Thoracic aorta (tissue), 2 donors: ENCODE measurements at places on chromosomes 13 and 19. TPM values are rescaled to one million over a fixed set of nuclear protein-coding genes. Genes with fewer than 3 reads are reported as not detected.

The PTPRS gene
- 356 TPM for total RNA-seq

The PTPRH gene
- total RNA-seq = 0.14 TPM

- H3K27ac ChIP-seq = no peak overlapping the region
- no peaks in the 10 kb centered on the region for H3K36me3 ChIP-seq
- no peak for DNase-seq
- H3K4me3 ChIP-seq = no peak overlapping the region
- H3K27me3 ChIP-seq = no peaks in the 10 kb centered on the region
Measured at GRCh38 chr13:112785483-112785856, 95.6 kb downstream of the ATP11A start.

DNA sequence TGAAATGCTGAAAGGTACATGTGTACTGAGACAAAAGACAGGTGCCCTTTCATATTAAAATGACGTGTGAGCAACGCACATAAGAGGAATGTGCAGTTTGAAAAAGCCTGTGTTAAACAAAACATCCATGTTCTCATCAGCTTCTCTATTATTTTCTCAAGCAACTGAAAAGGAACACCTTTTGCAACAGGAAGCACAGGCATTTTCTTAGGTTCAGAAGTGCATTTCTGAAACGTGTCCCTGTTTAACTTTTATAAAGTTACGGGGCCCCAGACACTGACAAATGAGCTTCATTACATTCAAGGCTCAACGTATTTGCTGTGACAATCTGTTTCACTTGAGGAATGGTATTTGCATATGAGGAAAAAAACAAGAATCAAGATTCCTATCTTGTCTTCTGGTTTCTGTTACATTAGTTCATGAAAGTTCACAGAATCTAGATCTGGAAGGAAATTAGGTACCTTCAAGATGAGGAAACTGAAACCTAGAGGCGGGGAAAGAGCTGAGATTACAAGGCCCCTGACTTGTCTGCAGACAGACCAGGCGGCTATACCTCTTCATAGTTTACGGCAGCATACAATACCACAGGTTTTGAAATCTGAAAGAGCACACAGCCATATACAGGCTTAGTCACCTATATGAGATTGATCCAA is 431.7 kb downstream of the KLF12 start:
- DNase-seq = no peak
- no peaks in the 10 kb centered on the region for H3K36me3 ChIP-seq
- H3K27me3 ChIP-seq = no peaks in the 10 kb centered on the region

DNA sequence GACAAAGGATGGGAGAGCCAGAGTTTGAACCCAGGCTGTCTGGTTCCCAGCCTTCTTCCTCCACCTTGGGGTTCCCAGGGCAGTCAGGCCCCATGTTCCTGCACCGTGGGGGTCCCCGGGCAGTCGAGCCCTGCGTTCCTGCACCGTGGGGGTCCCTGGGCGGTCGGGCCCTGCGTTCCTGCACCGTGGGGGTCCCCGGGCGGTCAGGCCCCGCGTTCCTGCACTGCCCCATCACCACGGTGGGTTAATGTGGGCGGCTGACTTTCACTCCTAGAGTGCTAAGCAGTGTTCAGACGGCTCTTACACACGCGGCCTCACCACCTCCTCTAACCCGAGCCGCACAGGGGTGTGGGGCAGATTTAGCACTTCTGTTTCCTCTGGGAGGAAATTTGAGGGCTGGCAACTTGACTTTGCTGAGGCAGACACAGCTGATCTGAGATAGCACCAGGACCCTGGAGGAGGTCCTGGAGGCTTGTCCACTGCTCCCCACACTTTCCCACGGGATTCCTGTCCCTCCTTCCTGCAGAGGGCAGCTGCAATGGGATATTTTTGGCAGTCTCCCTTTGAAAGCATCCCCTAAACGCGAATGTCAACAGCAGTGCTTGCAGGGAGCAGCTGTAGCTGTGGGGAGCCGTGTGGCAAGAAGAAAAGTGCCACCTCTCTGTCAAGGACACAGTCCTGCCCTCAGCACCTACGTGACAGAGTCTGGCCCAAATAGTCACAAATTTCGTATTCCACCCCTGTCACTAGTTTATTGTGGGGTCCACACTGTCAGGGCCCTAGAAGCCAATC is 239.4 kb downstream of the TEX29 start:
- no peak overlapping the region for H3K27ac ChIP-seq
- no peaks in the 10 kb centered on the region for H3K27me3 ChIP-seq
- no peak overlapping the region for H3K4me3 ChIP-seq
- no peak for DNase-seq
- H3K4me1 ChIP-seq = no peaks in the 10 kb centered on the region

DNA sequence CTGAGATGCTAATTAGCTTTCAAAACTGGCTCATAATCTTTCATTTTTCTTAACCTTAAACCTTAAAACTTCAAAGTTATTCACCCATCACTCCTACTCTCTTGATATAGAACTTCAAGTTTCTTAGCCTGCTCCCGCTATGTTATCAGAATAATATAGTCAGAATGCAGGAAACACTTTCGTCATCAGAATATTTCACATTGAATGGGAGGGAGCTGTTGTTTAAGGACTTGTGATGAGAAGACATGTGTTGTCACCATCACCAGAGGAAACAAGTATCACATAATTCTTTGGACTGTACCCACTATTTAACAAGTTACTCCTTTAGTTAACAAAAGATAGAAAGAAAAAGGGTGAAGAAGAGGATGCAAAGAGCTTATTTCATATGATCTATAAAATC is 65.0 kb upstream of the FNDC3A start:
- H3K36me3 ChIP-seq = no peaks in the 10 kb centered on the region
- no peak overlapping the region for H3K4me3 ChIP-seq
- peaks cover 13% of the 10 kb centered on the region for H3K4me1 ChIP-seq
- no peak for DNase-seq

DNA sequence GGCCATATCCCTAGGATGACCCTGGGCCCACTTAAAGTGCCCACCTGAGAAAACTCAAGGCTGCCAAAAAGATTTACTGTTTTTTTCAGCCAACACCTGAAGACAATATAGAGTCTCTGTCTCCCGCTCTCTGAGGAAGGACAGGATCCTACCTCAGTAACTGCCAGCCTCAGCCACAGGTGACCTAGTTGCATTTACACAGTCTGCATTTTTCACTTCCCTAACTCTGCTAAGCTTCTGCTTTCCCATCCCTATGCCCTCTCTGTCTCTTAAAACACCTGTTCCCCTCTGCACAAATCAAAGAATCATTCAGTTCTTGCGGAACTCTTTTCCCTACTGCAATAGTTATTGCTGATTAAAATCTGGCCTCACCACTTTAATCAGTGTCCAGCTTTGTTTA is 609.5 kb downstream of the UQCRFS1 start:
- H3K36me3 ChIP-seq = no peaks in the 10 kb centered on the region
- no peaks in the 10 kb centered on the region for H3K27me3 ChIP-seq
- no peaks in the 10 kb centered on the region for H3K4me1 ChIP-seq

DNA sequence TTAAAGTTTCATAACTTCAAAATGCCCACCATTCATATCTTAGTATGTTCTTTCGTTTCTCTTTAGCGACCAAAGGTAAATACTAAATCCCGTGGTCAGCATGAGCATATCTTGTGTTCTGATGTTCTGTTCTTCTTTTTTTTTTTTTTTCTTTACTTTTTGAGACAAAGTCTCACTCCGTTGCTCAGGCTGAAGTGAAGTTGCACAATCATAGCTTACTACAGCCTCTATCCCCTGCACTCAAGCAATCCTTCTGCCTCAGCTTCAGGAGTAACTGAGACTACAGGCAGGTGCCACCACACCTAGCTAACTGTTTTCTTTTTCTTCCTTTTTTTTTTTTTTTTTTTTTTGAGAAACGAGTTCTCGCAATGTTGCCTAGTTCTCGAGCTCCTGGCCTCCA is 60.9 kb upstream of the ATP12A start:
- no peaks in the 10 kb centered on the region for H3K36me3 ChIP-seq
- no peaks in the 10 kb centered on the region for H3K4me1 ChIP-seq
- no peaks in the 10 kb centered on the region for H3K27me3 ChIP-seq
- no peak overlapping the region for H3K27ac ChIP-seq

- no peak for DNase-seq
- no peaks in the 10 kb centered on the region for H3K36me3 ChIP-seq
- no peak overlapping the region for H3K4me3 ChIP-seq
Measured at GRCh38 chr13:107480130-107480529, 735.2 kb downstream of the LIG4 start.

GRCh38 chr13:102978168-102978567 is 88.0 kb downstream of the SLC10A2 start:
- no peak for DNase-seq
- no peaks in the 10 kb centered on the region for H3K36me3 ChIP-seq
- H3K4me1 ChIP-seq = no peaks in the 10 kb centered on the region
- no peaks in the 10 kb centered on the region for H3K27me3 ChIP-seq

DNA sequence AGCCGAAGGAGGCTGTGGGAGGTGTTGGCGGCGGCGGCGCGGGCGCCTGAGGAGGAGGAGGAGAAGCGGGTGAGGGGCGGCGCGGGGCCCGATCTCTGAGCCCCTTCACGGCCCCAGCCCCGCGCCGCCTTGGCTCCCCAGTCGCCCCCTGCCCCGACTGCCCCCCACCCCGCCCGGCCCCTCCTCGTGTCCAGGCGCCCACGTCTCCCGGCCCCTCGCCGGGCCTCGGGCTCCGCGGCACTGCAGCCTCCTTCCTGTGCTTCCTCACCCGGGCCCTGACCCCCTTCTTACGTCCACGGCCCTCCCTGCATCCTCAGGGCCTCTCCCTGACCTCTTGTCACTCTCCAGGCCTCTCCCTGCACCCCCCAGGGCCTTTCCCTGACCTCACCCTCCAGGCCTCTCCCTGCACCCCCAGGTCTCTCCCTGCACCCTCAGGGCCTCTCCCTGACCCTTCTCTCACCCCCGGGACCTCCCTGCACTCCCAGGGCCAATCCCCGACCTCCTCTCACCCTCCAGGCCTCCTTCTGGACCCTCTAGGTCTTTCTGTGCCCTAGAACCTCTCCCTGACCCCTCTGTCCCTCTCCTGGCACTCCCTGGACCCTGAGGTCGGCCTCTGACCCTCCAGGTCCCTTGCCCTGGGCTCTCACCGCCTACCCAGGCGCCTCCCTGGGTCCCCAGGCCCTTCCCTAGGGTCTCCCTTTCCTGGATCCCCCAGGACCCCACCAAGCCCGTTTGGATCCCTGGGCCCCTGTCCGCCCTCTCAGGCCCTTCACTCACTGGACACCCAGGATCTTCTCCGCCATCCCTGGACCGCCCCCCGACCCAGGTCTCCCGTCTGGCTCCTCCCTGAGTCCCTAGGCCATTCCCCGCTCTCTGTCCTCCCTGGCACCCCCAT is 460 bp downstream of the KMT5C start:
- H3K4me1 ChIP-seq = peaks cover 12% of the 10 kb centered on the region
- peak overlapping the region; percentile 52 for H3K27ac ChIP-seq
- H3K4me3 ChIP-seq = peak overlapping the region; percentile 85
- no peak for DNase-seq
- H3K27me3 ChIP-seq = no peaks in the 10 kb centered on the region

GRCh38 chr19:46953955-46954501 is 65.6 kb upstream of the NPAS1 start:
- H3K27me3 ChIP-seq = no peaks in the 10 kb centered on the region
- no peak for DNase-seq
- H3K36me3 ChIP-seq = no peaks in the 10 kb centered on the region
- peaks cover 54% of the 10 kb centered on the region for H3K4me1 ChIP-seq
- H3K4me3 ChIP-seq = no peak overlapping the region
- H3K27ac ChIP-seq = no peak overlapping the region

DNA sequence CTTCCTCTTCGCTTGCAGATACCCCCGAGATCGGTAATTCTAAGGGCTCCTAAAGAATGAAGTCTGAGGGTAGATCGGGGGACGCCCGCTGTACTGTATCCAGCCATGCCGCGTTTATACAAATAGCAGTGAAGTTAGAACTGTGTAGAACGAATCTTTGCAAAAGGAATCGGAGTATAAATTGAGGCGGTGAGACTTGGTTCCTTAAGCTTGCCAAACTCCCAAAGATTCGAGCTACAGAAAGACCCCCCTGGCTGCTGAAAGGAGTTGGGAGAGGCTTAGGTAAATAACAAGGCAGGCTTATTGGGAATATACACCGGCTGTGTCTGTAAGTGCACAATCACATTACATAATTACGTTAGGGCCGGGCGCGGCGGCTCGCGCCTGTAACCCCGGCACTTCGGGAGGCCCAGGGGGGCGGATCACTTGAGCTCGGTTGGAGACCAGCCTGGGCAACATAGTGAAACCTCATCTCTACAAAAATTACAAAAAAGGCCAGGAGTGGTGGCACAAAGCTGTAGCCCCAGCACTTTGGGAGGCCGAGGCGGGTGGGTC is 12.2 kb downstream of the TMEM160 start:
- no peaks in the 10 kb centered on the region for H3K36me3 ChIP-seq
- no peak for DNase-seq
- H3K27me3 ChIP-seq = no peaks in the 10 kb centered on the region
- no peak overlapping the region for H3K27ac ChIP-seq
- peak overlapping the region; percentile 75 for H3K4me3 ChIP-seq
- peaks cover 14% of the 10 kb centered on the region for H3K4me1 ChIP-seq

GRCh38 chr19:15507068-15508034 is 974 bp upstream of the CYP4F22 start:
- H3K4me3 ChIP-seq = no peak overlapping the region
- no peak for DNase-seq
- H3K27ac ChIP-seq = no peak overlapping the region
- no peaks in the 10 kb centered on the region for H3K36me3 ChIP-seq
- H3K27me3 ChIP-seq = no peaks in the 10 kb centered on the region

DNA sequence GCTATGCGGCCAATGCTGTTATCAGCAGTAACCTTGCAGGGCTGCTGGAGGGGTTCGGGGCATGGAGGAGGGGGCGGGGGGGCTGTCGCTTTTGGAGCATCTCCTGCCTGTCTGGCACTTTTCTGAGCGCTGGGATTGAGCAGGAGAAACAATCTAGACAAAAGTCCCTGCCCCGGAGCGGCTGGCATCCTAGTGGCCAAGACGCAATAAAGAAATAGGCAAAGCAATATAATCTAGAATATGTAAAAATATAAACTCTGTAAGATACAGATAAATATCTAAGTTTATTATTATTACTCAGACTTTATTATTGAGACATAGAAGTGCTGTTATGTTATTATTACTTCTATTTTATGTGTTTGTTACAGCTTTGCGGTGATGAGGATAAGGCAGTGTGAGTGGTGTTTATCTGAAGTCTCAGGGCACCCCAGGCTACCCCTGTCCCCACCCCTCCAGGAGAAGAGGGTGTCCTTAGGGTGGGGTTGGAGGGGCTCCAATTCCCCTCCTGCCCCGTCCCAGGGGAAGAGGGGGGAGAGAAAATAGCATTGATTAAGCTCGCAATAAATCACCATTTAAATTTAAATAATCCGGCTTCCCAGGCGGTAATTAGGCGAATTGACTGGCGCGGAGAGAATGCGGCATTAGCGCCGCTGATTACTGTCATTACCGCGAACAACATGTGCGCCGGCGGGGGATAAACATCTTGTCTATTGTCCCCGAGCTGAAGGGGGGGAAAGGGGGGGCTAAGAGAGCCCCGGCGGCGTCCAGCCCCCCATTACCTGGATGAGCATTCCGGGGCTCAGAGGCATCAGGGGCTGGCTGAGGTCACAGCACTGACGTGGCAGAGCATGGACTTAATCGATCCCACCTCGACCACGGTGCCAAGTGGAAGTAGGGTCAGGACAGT is 3.2 kb downstream of the NPAS1 start:
- peaks cover 22% of the 10 kb centered on the region for H3K4me1 ChIP-seq
- no peak overlapping the region for H3K4me3 ChIP-seq
- DNase-seq = no peak
- H3K36me3 ChIP-seq = no peaks in the 10 kb centered on the region
- peaks cover 13% of the 10 kb centered on the region for H3K27me3 ChIP-seq
- H3K27ac ChIP-seq = no peak overlapping the region

- H3K27ac ChIP-seq = no peak overlapping the region
- H3K4me3 ChIP-seq = no peak overlapping the region
- DNase-seq = no peak
- no peaks in the 10 kb centered on the region for H3K4me1 ChIP-seq
- H3K36me3 ChIP-seq = peaks cover 23% of the 10 kb centered on the region
Measured at GRCh38 chr19:7993560-7993959, 11.9 kb downstream of the ELAVL1 start.
